ENCODE measurements at places on chromosomes 7 and 10.

DNA sequence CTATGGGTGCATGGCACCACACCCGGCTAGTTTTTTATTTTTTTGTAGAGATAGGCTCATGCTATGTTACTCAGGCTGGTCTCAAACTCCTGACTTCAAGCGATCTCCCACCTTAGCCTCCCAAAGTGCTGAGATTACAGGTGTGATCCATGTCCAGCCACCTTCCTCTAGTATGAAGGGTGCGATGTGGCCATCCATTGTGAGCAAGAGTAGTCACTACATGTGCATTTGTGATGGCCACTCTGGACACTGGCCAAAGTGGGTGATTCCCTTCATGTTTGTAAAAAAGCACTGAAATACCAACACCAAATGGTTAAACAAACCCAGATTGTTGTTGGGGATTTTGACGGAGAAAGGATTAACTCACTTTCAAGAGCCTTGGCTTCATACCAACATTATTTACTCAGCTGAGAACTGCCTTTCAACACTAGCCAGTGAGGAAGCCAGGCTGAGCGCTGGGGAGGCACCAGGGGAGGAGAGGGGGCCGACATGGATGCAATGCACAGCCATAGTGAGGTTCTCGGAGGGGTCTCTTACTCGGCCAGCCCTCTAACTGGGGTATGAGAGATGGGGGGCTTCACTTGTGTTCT, 198.1 kb upstream of the LYZL2 start:
- DNase-seq: no peak

DNA sequence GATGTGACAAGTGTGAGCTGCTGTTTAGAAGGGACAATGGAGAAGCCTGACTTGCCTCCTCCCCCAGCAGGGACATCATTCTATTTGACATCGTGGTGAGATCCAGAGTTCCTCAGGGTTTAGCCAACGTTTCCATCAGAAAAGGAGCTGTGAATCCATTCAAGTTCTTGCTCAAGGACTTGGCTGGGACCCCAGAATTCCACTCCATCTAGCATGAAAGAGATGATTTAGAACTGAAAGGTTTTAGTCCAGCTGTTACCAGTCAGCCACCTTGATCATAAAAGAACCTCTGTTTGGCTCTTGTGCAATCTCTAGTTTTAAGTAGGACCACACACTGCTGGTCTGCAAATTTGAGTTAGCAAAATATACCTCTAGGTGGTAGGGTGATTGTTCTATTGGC, 337.6 kb downstream of the FRMD4A start:
- DNase-seq: no peak

DNA sequence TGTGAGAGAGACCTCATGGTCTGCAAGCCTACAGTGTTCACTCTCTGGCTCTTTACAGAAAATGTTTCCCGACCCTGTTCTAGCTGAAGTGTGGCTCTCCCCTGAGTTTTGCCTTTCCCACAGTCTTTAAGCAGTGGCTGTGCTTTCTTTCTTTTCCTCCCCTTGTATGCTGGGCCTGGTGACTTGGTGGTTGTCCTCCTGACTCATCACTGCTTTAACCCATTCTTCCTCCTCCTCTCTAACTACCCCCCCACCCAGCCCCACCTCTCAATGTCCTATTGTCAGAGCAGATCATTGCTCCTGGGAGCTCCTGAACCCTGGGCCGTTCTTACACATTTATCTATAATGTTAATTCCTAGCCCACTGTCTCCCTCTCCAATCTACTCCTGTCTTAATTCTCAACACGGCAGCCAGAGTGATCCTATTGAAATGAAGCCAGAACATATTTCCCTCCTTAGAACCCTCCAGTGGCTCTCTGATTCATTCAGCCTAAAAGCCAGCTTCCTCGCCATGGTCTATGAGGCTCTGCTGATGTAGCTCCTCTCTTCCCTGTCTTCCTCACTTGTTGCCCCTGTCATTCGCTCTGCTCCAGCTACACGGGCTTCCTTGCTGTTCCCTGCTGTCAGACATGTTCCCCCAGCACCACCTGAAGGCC, 55.0 kb downstream of the DENND11 start:
- no peak for DNase-seq

DNA sequence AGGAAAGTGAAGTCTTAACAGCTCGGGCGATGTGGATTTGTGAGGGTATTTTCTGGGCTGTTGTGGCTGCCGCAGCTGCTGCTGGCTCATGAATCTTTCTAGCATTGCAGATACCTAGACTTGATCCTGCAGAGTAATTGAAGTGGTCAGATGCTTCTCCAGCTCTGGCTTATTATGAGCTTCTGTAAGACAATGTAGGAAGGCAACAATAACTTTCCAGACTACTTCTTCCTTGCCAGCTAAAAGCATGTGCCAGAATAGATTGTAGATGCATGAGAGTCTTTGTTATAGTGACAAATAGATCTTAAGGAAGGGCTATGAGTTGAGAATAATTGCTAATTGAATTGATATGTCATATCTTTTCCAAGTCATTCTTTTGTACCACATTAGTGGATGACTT, 461.4 kb upstream of the POT1 start:
- DNase-seq: no peak

DNA sequence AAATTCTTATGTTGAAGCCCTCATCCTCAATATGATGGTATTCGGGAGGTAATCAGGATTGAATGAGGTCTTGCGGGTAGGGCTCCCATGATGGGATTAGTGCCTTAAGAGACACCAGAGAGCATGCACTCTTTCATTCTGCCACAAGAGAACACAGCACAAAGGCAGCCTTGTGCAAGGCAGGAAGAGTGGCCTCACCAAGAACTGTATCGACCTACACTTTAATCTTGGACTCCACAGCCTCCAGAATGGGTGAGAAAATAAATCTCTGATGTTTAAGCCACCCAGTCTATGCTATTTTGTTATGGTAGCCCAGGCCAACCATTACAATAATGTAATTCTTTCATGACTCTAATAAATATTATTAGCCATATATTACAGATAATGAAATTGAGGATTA, 8.4 kb downstream of the SEM1 start:
- no peak for DNase-seq

- no peak for DNase-seq
Measured at GRCh38 chr10:90798482-90798881, 59.4 kb downstream of the HTR7 start.

- DNase-seq: no peak
Measured at GRCh38 chr7:99997545-99998137, 17.8 kb upstream of the ZKSCAN1 start.

DNA sequence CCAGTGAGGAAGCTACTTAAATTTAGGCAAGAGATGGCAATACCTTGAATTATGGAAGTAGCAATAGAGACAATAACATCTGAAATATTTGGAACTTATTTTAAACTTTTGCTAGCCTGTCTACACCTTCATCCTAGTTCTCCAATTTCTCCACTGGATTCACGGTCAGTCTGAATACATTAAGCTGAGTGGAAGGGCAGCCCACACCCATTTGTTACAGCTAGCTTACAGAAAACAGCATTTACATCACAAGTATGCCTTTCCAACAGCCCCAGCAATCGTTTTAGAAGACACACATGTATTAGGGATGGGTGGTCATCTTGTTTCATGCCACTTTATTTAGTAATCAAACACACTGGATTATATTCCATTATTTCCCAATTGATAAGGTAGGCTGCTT, 16.7 kb downstream of the EPC1 start:
- DNase-seq: no peak

DNA sequence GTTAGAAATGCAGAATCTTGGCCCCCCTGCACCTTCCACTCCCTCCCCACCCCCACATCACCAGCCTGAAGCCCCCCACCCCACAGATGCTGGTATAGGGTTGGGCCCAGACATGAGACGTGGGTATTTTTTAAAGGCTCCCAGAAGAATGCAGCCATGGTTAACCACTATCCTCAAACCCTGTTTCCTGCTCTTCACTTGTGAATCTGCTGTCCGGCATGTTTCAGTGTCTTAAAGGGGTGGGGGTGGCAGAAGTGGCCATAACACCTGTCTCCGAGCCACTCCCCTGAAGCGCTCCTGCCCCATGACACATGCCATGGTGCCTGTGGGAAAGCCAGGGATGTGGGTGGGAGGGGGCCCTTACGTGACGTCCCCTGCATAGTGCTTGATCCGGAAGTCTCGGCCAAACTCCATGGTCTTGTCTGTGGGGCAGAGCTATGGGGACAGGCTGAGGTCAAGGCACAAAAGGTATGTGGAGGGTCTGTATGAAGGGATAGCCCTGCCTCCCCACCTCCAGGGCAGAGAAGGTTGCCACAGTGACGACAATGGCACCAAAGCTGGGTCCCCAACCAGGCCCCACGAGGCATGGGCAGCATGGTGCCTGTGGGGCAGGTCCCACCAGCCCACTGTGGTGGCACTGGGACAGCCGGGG, 9.6 kb downstream of the MYO1G start:
- DNase-seq: no peak

- no peak for DNase-seq
Measured at GRCh38 chr10:14727924-14728323, 46.8 kb downstream of the FAM107B start.

- no peak for DNase-seq
Measured at GRCh38 chr10:95441547-95441923, 119.6 kb downstream of the SORBS1 start.

GRCh38 chr7:72674394-72674793, 153.6 kb downstream of the TYW1B start:
- no peak for DNase-seq

DNA sequence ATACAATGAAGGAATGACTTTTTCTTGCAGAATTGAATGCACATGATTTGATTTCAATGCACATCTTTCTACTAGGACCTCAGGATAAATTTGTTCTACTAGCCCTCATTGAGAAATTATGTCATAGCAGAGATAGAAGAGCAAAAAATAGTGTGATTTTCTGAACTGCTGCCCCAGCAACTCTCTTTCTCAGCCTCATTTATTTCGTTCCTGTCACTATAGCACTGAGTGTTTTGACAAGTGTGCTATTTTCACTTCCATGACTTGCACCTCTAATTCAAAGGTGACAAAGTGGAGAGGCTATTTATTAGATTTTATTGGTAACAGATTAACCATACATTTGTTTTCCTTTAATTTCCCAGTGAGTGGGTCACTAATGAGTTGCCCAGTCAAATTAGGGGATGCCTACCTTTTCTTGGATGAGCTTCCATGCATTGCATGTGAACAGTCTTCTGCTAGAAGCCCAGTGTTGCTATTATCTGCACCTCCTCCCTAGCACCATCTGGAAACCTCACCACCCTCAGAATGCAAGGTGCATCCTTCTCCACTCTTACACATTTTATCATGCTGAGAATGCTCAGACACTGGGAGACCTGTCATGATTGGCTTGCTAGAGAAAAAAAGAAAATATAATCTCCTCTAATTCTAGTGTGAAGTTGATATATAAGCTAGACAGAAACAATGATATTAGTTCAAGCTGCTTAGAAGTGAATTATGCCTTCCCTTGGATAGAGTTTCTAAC, 119.6 kb upstream of the CTTNBP2 start:
- DNase-seq: no peak

Data from NCI-H524 treated with DMSO at 0.1 percent for 48 hours (cell line).